ENCODE measurements at places on chromosomes 4 and X.
A peak's percentile ranks its signal among the peaks of the same experiment; 100 is the strongest.

DNA sequence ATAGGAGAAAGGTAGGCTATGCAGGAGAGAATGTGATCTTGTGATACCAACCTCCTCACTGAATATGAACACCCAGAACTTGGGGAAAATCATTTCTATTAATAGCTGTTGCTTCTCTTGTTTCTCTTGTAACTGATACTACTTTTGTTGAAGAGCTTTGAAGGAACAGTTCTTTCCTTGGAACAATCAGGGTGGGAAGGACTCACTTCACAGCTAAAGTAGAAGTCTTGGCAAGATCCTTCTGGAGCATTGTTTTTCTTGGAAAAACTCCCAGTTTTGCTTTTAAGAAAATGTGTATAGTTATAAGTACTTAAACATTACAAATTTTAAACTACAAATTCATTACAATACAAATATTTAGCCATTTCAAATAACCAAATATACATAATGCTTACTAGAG is 19.1 kb upstream of the XK start:
- DNase-seq: no peak

DNA sequence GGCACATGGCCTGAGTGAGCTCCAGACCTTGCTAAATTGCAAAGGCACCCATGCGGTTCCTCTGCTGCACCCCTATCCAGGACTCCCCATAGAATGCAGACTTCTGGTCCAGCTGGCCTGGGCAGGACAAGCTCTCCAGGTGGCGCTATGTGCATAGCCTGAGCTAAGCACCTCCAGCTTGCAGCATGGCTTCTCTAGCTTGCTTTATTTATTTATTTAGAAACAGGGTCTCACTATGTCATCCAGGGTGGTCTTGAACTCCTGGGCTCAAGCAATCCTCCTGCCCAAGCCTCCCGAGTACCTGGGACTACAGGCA is 5.5 kb upstream of the WFS1 start:
- peak; percentile 36 for DNase-seq

GRCh38 chr4:36439556-36439955 is 158.1 kb downstream of the DTHD1 start:
- DNase-seq: no peak

DNA sequence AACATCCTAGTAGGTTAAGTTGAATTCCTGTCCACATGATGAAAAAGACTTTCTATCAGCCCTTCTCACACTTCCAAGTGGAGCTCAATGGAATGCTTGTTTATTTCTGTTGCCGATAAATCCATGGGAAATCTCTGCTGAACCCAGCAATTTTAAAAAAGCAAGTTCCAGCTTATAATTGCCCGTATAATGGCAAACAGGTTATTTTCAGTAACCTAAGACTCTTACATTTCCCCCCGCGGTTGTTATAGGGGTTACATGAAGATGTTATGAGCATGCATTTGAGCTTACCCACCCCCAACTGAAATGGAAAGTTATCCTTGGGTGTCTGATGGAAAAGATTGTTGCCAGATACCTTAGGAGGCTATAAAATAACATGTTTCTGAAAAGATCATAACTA is 136.2 kb downstream of the PALLD start:
- DNase-seq: no peak

DNA sequence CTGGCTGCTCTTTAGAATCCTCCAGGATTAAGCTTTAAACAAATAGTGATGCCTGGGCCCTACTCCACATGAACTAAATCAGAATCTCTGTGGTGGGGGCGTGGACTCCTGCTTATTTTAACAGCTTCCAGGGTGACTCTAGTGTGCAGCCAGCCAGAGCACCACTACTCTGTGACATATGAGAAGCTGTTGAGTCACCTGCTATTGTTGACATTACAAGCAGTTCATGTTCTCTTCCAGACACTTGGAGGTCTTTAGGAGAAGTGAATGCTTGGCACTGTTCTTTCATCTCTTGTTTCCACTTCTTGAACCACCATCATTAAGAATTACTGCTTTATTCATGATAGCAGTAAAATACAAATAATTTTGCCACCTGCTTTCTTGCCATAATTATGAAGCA is 426 bp upstream of the C4orf51 start:
- DNase-seq: peak; percentile 76

- DNase-seq: no peak
Observed at GRCh38 chr4:98203332-98204235, 57.6 kb upstream of the RAP1GDS1 start.

- DNase-seq: no peak
Observed at GRCh38 chr4:69764311-69764710, 3.9 kb upstream of the SULT1B1 start.

DNA sequence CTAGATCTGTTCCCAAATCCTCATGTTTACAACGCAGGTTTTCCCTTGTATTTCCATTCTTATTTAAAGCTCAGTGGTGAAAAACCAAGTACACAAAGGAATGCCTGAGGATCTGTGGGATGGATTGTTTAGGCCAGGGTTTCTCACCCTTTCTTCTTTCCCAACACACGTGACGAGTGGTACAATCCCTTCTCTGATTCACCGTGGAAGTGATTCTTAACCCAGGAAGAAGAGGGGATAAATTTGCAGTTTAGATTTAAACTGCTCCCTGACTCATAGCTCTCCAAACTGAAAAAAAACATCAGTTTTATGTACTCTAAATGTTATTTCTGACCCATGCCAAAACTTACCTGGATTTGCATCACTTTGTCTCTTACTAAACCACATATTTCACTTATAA is 17.0 kb downstream of the PAQR3 start:
- DNase-seq: peak; percentile 64

- DNase-seq: peak; percentile 69
Observed at GRCh38 chr4:177480795-177481194, 38.6 kb upstream of the AGA start.

GRCh38 chr4:61011051-61011450 is 189.1 kb upstream of the ADGRL3 start:
- no peak for DNase-seq

GRCh38 chr4:38717604-38718003 is 53.6 kb downstream of the KLF3 start:
- no peak for DNase-seq

DNA sequence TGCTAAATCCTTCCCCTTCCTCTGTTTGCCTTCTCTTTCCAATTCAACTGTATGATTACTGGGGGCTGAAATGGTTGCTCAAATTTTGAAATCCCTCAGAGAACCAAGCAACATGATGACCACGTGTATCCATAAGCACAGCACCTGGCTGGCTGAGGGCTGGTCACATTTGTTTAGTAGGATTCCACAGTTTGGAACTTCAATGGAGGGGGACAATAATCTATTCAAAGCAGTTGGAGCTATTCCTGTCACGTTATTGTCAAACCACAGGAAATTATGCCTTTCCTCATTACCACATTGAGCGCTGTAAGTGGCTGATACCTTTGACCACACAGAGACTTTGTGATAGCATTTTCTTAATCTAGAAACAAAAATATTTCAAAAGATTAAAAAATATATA is 7.0 kb downstream of the TMSB4X start:
- no peak for DNase-seq

- peak; percentile 71 for DNase-seq
Observed at GRCh38 chrX:3286196-3286945, 60.1 kb downstream of the MXRA5 start.

GRCh38 chr4:102308032-102308799 is 37.1 kb downstream of the SLC39A8 start:
- peak; percentile 22 for DNase-seq

DNA sequence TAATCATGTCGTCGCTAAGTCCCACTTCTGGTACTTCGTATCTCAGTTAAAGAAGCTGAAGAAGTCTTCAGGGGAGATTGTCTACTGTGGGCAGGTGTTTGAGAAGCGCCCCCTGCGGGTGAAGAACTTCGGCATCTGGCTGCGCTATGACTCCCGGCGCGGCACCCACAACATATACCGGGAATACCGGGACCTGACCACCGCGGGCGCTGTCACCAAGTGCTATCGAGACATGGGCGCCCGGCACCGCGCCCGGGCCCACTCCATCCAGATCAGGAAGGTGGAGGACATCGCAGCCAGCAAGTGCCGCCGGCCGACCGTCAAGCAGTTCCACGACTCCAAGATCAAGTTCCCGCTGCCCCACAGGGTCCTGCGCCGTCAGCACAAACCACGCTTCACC is 11.3 kb downstream of the PNCK start:
- DNase-seq: no peak

GRCh38 chr4:62193761-62194160 is 993.6 kb downstream of the ADGRL3 start:
- DNase-seq: no peak

- DNase-seq: no peak
Observed at GRCh38 chr4:184643731-184644130, 5.5 kb downstream of the CASP3 start.

- no peak for DNase-seq
Observed at GRCh38 chrX:41472231-41472815, 25.2 kb downstream of the NYX start.

DNA sequence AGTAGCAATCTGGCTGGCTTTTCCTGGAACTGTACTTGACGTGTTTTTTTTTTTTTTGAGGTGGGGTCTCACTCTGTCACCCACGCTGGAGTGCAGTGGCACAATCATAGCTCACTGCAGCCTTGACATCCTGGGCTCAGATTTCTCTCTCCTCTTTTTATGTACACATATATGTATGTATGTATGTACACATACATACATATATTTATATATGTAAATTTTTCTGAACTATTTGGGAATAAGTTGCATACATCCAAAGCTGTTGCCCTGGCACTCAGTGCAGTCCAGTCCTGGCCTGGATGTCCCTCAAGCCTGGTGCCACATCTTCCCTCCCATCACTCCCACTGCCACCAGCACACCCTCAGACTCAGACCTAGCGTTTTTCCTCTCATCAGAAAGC is 89.0 kb upstream of the SHISA3 start:
- no peak for DNase-seq

DNA sequence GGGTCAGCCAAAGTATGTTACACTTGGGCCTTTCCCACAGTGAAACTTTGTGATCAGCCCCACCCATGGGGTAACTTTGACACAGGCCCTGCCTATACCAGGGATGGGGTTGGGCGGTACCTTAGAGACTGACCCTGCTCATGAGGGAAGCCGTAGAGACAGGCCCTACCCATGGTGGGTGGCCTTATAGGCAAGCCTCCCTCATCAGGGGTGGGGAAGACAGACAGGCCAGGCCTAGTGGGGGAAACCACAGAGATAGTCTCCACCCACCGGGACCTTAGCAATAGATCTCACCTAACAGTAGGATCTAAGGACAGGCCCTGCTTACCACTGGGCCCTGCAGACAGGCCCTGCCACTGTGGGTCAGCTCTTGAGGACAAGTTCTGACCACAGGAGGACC is 6.8 kb downstream of the PLP2 start:
- no peak for DNase-seq

DNA sequence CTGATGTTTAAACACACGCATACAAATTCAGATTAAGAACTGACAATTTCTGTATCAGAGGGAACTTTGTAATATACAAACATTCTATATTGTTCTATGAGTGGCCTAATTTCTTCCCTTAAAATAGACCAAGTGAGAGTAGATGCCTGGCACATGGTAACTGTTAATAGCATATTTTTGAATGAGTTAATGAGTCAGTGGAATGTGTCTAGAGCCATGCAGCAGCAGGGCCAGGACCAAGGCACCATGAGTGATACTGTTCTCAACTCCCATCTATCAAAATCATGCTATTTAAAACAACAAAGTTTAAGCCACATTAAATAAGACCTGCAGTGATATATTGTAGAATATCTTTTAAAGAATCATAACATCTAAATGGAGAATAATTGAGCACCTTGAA is 98.3 kb downstream of the ARHGAP24 start:
- DNase-seq: no peak

- DNase-seq: no peak
Observed at GRCh38 chrX:152876931-152877840, 20.7 kb upstream of the ZNF185 start.

GRCh38 chr4:140180577-140180976 is 26.6 kb upstream of the MAML3 start:
- DNase-seq: no peak

DNA sequence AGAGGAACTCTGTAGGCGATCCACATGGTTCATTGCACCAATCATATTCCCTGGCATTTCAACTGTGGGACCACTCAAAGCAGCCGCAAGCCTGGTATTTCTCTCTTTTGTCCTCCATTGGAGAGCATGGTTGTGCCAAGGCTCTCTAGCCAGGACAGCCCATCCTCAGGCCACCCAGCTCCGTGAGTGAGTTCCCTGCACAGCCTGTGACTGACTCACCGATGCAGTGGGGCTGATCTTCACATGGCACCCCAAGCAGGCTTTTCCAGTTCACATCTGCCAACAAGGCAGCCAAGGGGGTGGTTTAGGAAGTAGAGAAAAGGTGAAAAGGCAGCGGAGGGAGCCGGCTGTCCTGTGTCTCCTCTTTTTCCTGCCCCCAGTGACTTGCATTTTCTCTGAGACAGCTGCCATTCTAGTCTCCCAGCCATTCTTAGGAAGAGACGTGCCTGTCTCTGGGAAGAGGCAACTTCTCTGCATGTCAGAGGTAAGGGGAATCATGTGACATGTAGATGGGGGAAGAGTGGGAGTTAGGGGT is 69.2 kb downstream of the MID1IP1 start:
- DNase-seq: no peak

DNA sequence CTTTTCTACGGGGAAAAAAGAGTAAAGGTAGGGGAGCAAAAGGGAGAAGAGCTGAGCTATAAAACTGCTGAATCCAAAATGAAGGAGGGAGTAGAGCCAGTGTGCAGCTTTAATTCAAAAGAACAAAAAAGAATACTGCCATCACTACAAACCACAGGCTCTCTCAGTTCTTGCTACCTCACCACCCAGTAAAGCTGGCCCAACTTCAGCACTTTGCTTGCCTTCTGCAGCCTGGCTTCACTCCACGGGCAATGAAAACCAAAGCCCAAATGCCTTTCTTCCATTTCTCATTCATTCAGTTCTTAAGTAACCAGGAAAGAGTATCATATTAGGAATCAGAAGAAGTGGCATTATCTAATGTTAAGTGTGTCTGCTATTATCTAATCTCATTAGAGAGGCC is 376.8 kb downstream of the BCOR start:
- DNase-seq: no peak

GRCh38 chr4:31844350-31844749 is 1124.2 kb downstream of the PCDH7 start:
- no peak for DNase-seq

DNA sequence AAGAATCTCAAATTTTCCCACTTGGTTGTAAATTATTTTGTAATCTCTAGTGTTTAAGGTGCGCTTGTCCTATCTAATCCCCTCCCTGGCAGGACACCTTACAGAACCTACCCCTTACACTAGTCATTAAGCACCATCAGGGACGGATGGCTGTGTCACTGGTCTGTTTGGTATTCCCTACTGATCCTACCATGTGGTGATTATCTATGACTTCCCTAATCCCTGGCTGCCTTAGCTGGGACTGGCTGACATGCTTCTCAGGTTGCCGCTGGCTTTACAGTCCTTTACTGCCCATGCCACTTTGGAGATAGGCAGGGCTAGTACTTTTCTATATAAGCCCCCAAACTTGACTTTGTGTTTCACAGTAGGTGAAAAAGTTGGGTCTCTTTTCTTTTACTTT is 58.6 kb downstream of the ELOVL6 start:
- DNase-seq: no peak

Data from HCEC 1CT (cell line).